Effector CD4-positive, alpha-beta T cell (primary cell): ENCODE measurements at places on chromosomes 16 and 17.

DNA sequence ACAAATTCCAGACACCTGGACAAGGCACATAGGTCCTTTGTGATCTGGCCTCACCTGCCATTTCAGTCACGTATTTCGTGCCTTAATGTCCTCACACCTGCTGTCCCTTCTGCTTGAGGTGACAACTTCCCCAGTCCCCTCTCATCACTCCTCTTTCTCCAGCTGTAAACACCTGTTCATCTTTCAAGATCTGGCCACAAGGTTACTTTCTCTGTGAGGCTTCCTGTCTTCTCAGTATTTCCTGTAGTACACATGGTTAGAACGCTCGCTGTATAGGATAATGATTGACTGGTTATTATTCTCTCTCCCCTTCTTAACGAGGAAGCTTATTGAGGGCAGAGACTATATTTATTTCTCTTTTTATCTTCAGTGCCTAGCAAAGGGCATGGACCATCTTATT, 74.5 kb upstream of the PMFBP1 start:
- DNase-seq, result no peak

DNA sequence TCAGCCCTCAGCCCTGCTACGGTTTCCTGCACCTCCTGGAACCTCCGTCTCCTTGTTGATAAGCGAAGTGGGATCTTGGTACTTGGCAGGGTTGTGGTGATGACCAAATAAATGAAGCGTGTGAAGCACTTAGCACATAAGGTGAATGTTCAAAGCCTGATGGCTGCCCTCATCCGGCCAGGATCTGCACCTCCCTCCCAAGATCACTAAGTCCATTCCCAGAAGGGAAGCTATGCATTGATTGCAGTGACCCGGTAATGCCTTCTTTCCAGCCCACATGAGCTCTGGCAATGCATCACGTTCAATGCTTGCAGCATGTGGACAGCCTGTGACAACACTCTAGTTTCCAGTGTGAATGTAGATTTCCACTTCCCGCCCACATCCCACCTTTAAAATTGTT, 24.9 kb upstream of the RHOT1 start:
- DNase-seq, result no peak

- no peak for DNase-seq
These were observed 43.9 kb upstream of the KIFC3 start for GRCh38 chr16:57846078-57846697.

- DNase-seq, result no peak
These were observed 9.3 kb downstream of the SLC47A2 start for GRCh38 chr17:19706791-19707727.

GRCh38 chr17:80358861-80359260, 56.1 kb upstream of the ENDOV start:
- no peak for DNase-seq

- DNase-seq, result no peak
These were observed 114.0 kb downstream of the PRKCA start for GRCh38 chr17:66416207-66416940.
